ENCODE measurements at places on chromosomes 1 and 21.
A peak's percentile ranks its signal among the peaks of the same experiment; 100 is the strongest.

DNA sequence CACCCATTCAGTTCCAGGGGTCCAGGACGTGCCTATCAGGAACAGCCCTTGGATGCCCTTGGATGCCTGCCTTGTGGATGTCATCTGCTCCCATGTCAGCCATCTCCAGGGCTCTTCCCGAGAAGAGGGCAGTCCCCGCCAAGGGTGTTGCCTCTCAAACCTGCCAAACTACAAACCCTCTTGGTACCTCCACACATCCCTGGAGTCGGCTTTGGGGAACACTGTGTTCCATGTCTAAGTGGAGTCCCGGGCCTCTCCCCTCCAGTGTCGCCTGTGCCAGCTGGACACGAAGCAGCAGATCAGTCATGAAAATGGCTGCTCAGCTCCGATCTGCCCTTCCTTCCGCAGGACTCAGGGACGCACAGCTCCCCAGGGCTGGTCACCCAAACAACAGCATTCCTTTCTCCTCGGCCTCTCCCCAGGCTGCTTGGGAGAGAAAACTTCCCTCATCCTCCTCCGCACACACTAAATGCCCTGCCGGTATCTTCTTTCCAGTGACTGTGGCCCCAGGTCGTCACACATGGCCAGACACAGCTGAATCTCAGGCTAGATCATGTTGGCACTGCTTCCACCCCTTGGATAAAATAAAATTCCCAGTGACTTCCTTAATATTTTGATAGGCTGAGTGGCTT, 53.4 kb downstream of the GALNT2 start:
- DNase-seq: no peak

- DNase-seq: no peak
Observed at GRCh38 chr21:16421965-16422364, 692.2 kb downstream of the USP25 start.

- DNase-seq: no peak
Observed at GRCh38 chr1:211724687-211725196, 49.3 kb upstream of the NEK2 start.

GRCh38 chr21:43004926-43005325, 30.6 kb downstream of the PKNOX1 start:
- DNase-seq: no peak

DNA sequence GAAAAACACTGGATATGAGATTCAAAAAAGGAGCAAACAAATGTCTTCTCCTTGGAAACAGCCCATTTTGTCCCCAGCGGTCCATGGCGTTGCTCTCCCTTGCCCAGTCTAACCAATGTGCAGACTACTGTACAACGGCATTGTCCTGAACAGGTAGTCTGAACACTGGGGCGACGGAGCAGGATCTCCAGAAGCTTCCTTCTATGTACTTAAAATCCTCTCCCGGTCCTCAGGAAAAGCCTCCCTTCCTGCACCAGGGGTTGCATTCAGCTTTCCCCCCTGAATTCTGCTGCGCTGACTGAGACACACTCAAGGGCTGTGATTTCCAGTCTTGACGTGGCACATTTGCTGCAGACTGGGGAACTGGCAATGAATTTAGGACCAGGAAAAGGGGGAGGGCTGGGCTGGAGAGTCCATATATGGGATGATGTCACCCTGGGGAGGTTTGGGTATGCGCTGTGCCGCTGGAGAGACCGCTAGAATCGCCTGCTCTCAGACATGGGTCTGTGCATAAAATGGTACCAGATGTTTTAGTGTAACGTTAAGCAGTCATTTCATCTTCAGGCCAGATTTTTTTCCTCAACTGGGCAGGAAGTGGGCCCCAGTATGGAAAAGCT, 275.9 kb upstream of the C1orf105 start:
- DNase-seq: peak; percentile 15

- DNase-seq: no peak
Observed at GRCh38 chr21:43873673-43874072, 8.7 kb downstream of the AGPAT3 start.

GRCh38 chr1:99551812-99552614, 93.9 kb upstream of the PALMD start:
- no peak for DNase-seq

- no peak for DNase-seq
Observed at GRCh38 chr1:91650764-91651163, 150.1 kb downstream of the CDC7 start.

DNA sequence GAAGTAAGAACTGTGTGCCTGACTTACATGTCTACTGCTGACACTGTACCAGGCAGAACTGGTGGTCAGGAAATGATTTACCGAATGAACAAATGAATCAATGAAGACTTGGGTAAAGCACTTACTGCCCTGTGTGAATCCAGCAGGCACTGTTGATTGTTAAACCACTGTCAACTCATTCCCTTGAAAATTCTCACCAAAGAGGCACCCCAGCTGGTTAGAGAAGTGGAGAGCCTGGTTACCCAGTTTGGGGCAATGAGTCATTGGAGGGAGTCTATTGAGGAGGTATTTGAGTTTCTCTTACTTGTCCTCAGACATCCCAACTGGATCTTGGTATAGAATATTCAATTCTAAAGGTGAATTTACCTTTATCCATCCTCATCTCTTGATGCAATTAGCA, 34.2 kb downstream of the JUN start:
- no peak for DNase-seq

DNA sequence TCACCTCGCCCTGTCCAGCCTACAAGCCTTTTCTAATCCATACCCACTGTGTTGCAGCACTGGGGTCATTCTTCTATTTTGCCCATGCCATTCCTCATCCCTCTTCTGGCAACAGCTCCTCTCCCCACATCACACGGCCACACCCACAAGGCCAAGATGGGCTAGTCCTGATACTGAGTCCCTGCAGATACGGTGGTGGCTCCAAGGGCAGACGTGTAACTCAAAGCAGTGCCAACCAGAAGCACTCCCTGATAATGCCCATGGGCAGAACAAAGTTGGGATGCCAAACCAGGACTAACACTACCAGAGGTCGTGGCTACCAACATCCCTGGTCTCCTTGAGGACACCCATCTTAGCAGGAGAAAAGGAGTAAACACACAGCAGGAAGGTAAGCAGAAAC, 64.8 kb downstream of the APP start:
- DNase-seq: no peak

DNA sequence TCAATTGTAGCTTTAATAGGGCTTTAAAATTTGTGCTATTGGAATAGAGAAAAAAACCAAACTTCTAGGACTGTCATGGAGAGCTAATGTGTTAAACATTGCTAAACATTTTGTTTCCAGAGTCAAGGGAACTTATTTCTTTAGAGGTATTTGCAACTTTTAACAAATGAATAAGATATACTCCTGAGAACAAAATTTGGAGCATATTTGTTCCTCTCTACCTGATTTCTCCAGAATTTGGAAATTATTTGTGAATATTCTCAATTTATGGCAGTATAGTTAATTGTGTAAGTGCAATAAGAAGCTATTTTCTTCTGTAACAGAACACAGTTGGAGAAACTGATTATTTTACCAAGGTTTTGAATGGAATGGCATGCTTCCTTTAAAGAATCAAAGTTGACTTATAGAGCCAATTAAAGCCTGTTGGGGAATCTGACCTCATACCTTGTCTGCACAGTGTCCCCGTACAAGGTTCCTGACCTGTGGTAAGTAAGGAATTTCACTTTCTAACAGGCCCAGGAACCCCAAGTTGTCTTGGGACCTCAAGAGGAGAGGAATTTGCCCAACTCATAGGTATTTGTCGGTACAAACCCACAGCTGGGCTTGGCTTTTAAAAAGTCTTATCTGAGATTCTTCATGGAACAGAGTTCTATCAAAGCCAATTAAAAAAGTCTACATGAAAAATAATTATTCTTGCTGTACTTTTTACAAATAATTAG, 72.6 kb upstream of the CSF1 start:
- DNase-seq: no peak

DNA sequence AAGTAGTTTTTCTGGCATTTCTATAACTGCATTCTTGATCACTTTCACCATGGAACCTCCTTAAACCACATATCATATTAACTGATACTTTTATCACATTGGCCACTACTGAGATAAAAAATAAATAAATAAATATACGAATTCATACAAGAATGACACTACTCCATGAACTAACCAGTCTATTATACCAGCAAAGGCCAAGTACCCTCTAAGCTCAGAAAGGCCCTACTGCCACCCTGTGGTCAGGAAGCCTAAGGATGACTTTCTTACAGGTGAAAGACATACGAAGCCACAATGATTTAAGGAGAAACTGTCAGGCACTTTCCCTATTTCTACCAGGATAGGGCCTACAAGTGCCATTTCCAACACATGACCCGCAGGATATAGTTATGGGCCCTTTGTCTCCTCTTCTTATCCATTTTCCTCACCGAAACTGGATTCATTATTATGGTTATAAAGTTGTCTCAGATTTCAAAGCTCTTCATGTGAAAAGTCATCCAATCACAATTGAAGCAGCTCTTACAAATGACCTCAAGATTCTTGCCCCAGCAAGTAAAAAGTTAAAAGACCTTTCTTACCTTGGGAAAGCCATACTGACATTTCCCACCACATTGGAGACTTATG, 23.9 kb downstream of the DNAJC8 start:
- peak; percentile 85 for DNase-seq

DNA sequence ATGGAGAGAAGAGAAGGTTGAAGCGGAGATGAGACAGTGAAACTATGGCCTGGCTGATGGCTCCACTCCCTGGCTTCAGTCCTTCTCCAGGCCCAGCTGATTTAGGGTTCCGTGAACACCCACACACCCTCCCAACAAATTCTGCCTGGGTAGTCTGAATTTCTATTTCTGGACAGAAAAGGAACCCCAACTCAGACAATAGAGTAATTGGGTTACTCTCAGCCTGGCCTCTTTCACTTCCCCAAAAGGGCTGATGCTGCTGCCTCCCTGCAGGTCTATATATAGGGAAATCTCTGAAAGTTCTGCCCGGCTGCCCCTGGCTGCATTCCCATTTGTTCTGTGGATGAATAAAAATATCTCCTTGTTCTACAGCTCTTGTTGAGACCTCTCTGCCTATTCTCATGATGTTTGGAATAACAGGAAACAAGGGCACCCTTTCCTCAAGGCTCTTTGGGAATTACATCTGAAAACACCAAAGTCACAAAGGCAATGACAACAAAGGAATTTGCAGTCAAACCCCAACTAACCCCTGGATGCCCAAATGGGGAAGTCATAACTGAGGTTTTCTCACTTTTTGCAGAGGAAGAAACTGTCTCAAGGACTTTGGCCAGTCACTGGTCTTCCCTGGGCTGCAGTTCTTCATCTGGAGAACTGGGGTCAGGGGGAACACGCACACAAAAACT, 11.4 kb upstream of the ZSCAN20 start:
- DNase-seq: no peak

DNA sequence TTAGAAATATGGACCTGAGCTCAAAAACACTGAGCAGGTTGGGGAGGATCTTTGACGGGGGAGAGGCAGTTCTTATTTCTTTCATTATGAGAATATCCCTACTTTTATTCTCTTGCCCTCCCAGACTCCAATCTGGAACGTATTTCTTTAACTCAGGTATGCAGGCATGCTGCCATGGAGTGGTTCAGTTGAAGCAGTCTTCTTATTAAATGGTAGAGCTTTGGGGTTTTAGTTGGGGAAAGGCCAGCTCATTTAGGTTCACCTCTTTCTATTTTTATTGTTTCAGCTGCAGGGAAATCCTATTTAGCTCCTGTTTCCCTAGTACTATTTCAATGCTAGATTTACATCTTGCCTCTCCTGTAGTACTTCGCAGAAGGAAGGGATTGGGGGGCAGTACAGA, 198.9 kb downstream of the TTLL7 start:
- DNase-seq: no peak

GRCh38 chr1:71859806-71860205, 422.5 kb downstream of the NEGR1 start:
- no peak for DNase-seq

- DNase-seq: no peak
Observed at GRCh38 chr1:173505391-173505790, 28.3 kb downstream of the PRDX6 start.

DNA sequence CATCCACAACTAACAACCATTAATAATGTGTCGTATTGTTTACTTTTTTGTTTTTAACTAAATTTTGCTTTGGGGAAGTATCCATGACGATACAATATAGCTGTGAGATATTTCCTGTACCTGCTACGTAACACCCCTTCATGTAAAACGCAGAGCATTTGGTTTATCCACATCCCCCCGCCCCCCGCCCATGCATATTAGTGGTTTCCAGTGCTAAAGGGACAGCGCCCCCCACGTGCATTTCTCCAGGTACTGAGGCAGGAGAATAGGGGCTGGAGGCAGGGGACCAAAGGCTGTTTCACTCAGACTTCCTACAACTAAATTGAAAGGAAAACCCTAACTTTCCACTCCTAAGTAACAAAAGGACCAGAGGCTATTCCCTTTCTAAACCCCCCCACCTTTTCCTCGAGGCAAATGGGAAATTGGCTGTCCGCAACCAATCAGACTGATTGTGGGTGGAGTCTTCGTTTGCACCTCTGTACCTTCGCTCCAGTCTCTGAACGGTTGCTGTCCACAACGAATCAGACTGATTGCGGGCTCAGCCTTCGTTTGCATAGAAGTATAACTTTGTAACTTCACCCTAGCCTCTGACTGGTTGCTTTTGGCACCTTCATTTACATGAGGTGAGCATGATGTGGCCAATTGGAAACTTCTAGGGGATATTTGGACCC, 12.2 kb upstream of the RIPK4 start:
- DNase-seq: peak; percentile 68

GRCh38 chr1:57195436-57195941, 228.4 kb downstream of the DAB1 start:
- no peak for DNase-seq

- DNase-seq: peak; percentile 63
Observed at GRCh38 chr1:248686815-248687214, 15.8 kb downstream of the OR14I1 start.

DNA sequence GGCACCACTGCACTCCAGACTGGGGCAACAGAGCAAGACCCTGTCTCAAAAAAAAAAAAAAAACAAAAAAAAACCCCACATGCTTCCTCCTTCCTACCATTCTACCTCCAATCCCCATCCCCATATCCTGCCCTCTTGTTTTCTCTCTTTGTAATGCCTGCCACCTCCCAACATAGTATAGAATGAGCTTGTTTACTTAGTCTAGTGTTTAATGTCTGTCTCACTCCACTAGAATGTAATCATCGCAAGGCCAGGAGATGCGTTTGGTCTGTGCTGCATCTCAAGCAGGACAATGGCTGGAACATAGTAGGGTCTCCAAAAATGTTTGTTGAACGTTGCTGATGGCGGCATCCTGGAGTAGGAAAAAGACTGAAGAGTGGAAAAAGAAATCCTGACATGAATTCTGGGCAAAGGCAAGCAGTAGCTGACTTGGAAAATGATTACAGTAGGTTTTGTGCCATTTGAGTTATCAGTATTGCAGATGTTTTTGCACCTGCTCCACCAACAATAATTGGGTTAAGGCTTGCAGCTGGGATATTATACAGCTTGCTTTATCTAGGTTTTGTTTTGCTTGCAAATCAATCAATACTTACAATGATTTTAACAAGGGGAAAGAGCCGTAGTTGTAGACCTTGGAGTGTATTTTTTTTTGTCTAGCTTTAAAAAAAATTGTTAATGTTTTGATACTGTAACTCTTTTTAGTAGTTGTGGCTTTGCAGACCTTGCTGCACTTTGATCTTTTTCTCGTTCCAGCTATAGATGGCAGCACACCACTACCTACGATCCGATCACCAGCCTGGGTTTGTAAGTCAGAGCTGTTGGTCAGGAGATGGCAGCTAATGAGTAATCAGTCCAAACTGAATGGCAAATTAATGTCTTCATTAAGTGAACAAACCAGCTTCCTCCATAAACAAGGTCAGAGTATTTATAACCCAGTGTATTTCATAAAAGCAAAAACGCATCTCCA, 62.4 kb downstream of the BACH1 start:
- peak; percentile 12 for DNase-seq

- DNase-seq: no peak
Observed at GRCh38 chr1:60129911-60130310, 56.3 kb upstream of the C1orf87 start.

All from common myeloid progenitor, CD34-positive (primary cell).